Suppressor macrophage treated with lipopolysaccharide for 1 hour (primary cell): ENCODE measurements at places on chromosomes 13 and 19.

- DNase-seq = no peak
These were observed 87.9 kb upstream of the ZNF507 start for GRCh38 chr19:32257326-32258073.

DNA sequence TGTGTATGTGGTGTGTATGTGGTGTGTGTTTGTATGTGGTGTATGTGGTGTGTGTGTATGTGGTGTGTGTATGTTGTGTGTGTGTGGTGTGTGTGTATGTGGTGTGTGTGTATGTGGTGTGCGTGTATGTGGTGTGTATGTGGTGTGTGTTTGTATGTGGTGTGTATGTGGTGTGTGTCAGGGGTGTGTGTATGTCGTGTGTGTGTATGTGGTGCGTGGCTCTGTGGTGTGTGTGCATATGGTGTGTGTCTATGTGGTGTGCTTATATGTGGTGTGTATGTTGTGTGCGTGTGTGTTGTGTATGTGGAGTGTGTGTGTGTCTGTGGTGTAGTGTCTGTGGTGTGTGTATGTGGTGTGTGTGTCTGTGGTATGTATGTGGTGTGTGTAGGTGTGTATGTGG, 62.5 kb upstream of the MEDAG start:
- DNase-seq = no peak

DNA sequence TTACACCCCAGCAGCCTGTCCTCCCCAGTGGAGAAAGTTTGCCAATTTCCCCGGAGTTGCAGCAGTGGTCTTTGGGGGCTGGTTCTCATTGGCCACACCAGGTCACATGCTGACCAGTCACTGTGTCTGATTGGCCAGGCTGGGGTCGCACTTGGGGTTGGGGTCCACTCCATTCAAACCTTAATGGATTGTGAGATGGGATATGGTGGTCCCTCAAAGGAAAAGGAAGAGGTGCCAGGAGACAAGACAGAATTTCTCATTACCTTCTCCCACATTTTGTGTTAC, 3.4 kb downstream of the PPM1N start:
- DNase-seq = peak; percentile 37

DNA sequence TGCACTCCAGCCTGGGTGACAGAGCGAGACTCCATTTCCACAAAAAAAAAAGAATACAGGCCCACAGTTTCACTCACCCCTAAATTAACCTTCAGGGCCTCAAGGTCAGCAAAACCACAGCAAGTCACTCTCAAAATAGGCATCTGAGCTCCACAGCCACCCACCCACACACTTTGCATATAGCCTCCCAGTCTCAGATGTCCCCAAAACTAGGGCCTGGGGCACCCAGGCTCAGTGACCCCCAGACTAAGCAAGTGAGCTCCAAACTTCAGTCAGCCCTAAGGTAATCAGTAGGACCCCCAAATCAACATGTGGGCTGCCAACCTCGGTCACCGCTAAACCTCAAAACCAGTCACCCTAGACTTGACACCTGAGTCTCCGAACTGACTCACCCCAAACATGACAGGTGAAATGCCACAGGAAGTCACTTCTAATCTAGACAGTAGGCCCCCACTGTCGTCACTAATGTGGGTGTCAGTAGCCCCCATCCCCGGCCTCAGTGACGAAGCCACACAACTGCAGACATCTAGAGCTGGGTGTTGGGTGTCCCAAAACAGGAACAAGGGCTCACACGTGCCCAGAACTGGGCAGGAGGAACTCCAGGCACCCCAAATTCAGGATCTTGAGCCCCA, 13.9 kb downstream of the RABAC1 start:
- no peak for DNase-seq

- DNase-seq = no peak
These were observed 29.4 kb downstream of the DNM2 start for GRCh38 chr19:10747271-10747670.

DNA sequence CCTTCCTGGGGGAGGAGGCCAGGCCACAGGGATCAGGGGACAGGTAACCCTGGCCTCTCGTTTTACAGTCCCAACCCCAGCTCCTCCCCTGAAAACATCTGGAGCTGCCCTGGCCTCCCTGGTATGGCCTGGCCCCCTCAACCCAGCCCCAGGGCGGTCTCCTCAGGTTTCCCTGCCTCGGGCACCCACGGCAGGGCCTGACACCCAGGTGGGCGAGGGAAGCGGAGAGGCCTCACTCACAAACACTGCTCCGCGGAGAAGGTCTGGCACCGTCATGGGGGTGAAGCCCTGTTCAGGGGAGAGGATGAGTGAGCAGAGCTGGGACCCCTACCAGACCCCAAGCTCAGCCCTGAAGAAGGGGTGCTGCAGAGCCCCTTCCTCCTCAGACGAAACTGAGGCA, 6.5 kb upstream of the CCER2 start:
- no peak for DNase-seq

- DNase-seq = no peak
These were observed 305.9 kb downstream of the KLF5 start for GRCh38 chr13:73364736-73365135.

DNA sequence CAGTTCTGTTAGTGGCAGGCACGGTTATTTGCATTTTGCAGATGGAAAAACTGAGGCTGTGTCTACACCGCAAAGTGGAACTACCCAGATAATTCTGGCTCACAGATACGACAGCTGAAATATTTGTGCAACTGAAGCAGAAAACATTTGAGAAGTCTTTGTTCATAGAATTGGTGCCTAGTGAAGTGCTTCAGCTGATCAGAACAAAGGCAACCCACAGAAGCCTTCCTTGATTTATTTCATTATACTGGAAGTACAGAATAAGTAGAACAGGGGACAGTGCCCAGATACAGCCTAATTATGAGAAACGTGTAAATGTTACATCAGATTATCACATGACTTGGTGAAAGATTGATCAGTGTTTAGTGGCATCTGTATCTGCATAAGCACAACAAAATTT, 73.4 kb upstream of the RAP2A start:
- no peak for DNase-seq
